ENCODE measurements at places on chromosomes 4 and X. TPM values are rescaled to one million over a fixed set of nuclear protein-coding genes. Genes with fewer than 3 reads are reported as not detected.

The ANXA5 gene
- total RNA-seq = 49.1 TPM

The CPLX1 gene
- 1.5 TPM for total RNA-seq

The SFRP2 gene
- 0.55 TPM for total RNA-seq

The EPGN gene
- total RNA-seq = not detected

The NUDT10 gene
- total RNA-seq = 0.20 TPM

The ATOH1 gene
- total RNA-seq = not detected

The RNF212 gene
- total RNA-seq = 0.25 TPM

The MMRN1 gene
- total RNA-seq = 5.0 TPM

The ZFP92 gene
- total RNA-seq = 0.45 TPM

The EMD gene
- 19.5 TPM for total RNA-seq
